ENCODE measurements at places on chromosomes 16 and 17. TPM values are rescaled to one million over a fixed set of nuclear protein-coding genes. Genes with fewer than 3 reads are reported as not detected.

GRCh38 chr17:76408037-76408849, 23.8 kb downstream of the SPHK1 start:
- no peaks in the 10 kb centered on the region for H3K27me3 ChIP-seq
- peak; percentile 66 for DNase-seq
- no peaks in the 10 kb centered on the region for H3K4me1 ChIP-seq
- no peak overlapping the region for H3K4me3 ChIP-seq

- H3K27ac ChIP-seq = no peak overlapping the region
- no peaks in the 10 kb centered on the region for H3K36me3 ChIP-seq
- H3K4me3 ChIP-seq = no peak overlapping the region
- no peaks in the 10 kb centered on the region for H3K27me3 ChIP-seq
These were observed 200.7 kb upstream of the CACNG5 start for GRCh38 chr17:66634193-66634592.

Gene CHST4
- not detected for polyA plus RNA-seq

Gene FOXN1
- polyA plus RNA-seq = not detected
